NCI-H1930 (cell line): ENCODE measurements at places on chromosomes 1 and 21.

- no peak for DNase-seq
Observed at GRCh38 chr1:20710469-20711284, 7.1 kb downstream of the KIF17 start.

DNA sequence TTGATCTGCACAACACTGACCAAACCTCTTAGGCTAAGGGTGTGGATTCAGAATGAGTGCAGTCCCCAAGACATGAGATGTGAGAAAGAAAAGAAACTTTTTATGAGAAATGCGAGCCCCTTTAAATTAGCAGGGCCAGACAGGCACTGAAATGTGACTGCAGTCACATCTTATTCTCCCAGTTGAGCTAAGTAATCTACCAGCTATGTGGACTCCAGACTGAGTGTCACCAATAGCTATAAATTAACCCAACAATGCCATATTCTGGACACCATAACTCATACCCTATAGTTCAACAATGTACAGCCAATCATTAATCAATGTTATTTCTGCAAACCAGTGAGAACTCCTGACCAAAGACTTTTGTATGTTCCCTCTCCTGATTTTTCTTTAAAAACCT lies 153.2 kb downstream of the COQ8A start:
- no peak for DNase-seq

- DNase-seq = no peak
Observed at GRCh38 chr21:28775071-28775470, 217.6 kb downstream of the LTN1 start.

DNA sequence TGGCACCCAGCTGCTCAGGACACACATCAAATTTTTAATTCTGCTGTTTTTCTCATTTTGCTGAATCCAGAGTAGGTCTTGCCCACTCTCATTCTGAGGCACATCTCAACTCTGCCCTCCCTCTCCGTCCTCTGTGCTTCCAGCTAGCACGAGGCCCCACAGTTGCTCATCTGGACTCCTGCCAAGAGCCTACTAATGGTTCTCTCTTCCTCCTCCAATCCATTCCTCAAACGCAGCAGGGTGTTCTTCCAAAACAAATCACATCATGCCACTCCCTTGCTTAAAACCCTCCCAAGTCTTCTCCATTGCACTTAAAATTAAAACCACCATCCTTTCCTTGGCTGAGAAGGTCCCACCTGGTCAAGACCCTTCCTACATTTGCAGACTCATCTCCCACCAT lies 49.8 kb upstream of the SCAF4 start:
- no peak for DNase-seq

DNA sequence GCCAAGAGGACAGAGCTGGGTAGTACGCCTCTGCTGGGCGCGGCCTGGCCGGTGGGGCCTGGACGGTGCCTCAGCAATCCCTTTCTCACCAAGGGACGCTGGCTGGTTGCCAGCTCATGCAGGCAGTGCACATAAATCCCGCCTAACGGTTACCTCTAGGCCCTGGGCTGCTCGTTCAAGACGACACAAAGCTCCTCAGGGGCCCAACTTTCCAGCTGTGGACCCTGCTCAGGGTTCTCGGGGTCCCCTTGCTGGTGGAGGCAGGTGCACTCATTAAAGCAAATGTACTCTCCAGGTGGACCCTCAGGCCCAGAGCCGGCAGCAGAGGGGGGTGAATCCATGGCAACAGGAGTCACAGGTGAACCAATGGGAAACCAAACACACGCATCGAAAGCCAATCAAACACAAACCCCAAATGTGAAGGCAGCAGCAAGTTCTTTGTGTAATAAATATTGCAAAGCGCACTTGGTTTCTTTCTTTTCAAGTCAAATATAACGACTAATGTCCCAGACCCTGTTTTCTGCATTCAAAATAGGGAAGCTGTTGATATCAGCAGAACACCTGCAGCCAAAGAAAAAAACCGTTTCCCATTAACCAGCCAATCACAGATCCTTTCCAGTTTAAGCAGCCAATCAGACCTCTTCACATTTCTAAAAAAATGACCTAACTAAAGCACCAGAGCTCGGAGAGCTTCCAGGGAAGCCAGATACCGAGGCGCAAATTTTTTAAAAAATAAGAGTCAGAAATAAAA lies 26.1 kb upstream of the CLSTN1 start:
- no peak for DNase-seq

- DNase-seq = no peak
Observed at GRCh38 chr1:230768903-230769570, 21.8 kb downstream of the CAPN9 start.

- no peak for DNase-seq
Observed at GRCh38 chr1:58997637-58998036, 213.8 kb upstream of the JUN start.
